ENCODE measurements at places on chromosomes 1 and 21.

DNA sequence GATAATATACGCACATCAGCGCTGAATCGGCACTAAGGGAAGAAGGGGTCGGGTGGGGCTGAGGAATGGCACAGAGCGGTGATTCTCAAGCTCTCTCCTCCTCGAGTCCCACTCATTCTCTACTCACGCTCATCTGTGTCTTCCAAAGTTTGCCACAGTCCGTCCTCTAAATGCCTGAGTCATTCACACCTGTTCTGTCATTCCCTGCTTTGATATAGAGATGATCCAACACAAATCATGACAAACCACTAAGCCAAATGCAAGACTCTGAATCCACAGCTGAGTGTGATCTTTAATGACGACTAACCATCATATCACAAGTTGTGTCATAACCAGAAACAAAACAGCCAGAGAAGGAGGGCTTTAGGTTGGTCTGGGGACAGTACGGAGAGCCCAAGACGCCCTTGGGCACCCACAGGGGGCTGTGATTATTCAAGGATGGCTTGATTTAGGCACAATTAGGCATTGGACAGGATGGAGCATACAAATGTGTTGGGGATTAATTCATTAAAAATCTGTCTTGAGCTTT is 501.5 kb downstream of the KIF26B start:
- no peak for DNase-seq

DNA sequence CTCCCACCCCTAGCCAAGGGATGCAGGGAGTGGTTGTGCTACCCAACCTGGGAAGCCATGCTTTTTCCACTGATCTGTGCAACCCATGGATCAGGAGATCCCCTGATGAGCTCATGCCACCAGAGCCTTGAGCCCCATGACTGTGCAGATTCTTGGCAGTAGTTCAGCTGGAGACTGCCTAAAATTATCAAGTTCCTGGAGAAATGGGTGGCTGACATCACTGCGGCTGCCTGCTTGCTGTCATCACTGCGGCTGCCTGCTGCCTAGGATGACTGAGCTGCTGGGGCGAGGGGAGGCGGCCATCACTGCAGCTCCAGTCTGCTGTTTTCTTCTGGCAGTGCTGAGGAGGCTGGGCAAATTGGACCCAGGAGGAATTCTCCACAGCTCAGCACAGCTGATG is 159.2 kb downstream of the AGBL4 start:
- DNase-seq: no peak

DNA sequence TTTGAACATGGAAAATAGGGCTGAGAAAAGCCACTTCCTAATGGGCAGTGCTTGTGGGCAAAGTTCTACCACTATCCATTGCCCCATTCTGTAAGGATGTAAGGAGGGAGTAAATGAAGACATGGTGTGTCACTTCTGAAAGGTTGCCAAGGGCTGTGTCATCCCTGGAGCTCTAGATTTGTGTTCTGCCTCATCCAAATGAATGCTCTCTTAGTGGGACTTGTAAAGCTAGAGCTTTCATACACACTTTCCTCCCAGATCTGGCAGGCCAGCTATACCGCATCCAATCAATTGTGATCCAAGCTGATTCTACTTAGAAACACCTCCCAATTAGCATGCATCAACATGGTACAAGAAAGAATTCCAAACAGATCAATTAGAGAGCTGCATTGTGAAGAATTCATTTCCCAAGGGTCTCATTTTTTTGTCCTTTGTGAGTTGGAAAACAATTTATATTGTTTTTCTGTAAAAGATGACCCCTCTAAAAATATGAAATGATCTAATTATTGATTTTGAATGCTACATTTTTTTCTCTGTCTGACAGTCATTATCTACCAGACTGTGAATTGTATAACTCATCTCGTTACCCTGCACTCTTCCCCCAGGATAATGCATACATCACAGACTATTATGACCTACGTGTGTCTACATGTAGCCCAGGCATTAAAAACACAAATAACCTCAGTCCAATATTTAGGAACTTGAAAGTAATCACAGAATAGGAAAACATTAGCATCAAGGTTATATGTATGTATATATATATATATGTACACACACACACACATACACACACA is 117.1 kb upstream of the DUSP10 start:
- DNase-seq: no peak

GRCh38 chr1:180939711-180940103 is 27.0 kb downstream of the KIAA1614 start:
- no peak for DNase-seq

DNA sequence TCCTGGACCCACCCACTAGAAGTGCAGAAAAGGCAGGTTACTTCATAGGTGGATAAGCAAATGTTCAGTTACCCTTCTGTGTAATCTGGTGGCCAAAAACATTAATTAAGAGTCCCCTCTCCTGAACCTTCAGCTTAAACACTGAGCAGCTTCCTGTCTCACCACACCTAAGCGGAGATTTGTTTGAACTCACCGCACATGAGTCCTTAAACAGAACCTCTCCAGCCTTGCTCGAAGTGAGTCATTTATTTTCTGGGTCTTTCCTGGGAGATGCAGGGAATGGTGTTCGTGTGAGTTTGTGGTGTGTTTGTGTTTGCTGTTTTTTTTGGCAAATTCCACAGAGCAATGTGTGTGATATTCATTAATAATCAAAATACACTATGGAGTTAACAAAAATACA is 7.6 kb upstream of the FNBP1L start:
- no peak for DNase-seq

GRCh38 chr1:53686091-53686964 is 52.6 kb downstream of the GLIS1 start:
- no peak for DNase-seq

DNA sequence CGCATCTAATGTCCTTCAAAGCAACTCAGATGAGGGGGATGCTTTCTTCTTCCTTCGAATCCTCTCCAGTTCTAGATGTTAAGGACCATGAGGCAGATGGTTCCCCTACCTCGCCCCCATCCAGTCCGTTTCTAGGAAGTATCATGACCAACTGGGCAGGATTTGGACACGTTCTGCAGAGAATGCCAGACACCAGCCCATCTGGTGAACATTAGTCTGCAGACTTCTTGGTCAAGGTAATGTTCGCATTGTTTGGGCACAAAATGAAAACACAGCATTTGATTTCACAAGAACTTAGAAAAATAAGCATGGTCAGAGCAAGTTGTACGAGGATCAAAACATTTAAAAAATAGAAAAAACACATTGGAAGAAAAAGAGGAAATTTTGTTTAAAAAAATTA is 25.4 kb upstream of the ADARB1 start:
- DNase-seq: no peak

DNA sequence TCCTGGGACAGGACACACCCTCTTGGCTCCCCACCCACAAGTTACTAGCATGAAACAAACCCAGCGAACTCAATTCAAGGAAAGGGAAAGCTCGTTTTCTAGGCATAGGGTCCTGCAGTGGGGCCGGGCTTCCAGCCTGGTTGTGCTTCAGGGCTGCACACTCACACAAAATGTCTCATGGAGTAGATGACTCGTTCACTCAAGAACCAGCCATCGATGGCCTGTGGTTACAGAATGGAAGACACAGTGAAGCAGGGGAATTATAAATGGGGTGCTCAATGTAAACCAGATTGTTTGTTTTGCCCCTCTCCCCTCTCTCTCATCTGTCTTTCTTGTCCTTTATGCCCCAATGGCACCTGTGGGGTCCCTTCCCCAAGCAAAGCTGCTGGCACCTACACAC is 56.0 kb upstream of the COX20 start:
- no peak for DNase-seq

GRCh38 chr21:45889256-45889655 is 92.3 kb upstream of the COL6A1 start:
- no peak for DNase-seq

GRCh38 chr1:158793604-158794003 is 12.6 kb upstream of the OR6N2 start:
- no peak for DNase-seq

- no peak for DNase-seq
Measured at GRCh38 chr1:156815307-156815826, 1.3 kb downstream of the SH2D2A start.

- no peak for DNase-seq
Measured at GRCh38 chr1:233884461-233885151, 19.9 kb upstream of the SLC35F3 start.

DNA sequence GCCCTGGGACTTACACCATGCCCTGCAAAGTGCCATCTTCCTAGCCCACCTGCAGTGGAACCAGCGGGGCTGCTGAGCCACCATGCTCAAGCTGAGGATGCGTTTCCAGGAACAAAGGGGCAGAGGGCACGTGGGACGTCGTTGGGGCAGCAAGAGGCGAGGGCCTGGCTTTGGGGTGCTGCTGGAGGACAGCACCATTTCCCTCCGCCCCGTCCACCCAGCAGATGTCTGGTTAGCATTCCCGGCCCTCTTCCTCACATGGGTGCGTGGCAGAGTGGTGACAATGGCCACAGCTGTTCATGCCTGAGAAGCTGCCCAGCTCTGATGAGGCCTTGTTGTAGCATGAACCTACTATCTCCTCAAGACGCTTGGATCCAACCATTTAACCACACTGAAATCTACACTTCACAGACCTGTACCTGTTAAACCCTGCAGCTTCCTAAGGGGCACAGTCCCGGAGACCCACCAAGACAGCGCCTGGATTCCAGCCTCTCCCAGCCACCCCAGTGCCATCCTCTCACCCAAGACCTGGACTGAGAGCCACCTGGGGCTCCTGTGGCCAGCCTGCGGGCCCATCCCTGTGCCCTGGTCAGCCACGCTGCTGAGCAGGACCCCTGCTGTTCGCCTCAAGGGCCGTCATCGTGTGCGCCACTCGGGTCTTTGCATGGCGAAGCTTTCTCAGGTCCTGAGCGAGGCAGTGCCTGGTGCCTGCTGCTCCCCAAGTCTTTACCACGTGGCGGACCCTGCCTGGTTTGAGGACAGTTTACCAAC is 33.2 kb downstream of the SLC45A1 start:
- no peak for DNase-seq

DNA sequence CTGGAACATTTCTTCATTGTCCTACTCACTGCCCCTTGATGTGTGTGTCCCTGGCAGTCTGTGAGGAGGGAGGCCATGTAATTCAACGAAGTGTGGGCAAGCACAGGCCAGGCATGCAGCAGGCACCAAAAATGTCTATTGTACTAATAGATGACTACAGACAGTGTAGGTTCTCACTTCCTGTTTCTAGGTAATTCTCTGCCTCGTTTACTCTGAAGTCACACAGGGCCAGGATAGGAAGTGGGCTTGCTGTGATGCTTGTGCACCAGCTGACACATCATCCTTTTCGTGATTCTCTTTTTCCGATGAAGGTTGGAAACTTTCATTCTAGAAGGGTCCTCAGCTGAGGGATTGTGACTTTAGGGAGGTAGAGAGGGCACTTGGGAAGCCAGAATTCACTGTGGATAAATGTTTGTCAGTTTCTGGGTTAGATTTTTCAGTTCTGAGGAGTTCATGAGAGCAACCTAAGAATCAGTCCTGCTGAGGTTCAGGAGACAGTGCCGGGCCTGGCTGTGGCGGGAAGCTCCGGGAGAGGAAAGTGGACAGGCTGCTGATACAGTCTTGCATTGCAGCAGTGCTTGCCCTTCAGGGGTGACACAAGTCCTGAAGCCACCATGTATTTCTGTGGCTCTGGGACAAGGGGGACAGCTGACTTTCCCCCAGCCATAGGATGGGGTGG is 4.3 kb upstream of the CSF1 start:
- DNase-seq: peak; percentile 39

GRCh38 chr1:46533179-46533864 is 18.1 kb downstream of the KNCN start:
- no peak for DNase-seq

DNA sequence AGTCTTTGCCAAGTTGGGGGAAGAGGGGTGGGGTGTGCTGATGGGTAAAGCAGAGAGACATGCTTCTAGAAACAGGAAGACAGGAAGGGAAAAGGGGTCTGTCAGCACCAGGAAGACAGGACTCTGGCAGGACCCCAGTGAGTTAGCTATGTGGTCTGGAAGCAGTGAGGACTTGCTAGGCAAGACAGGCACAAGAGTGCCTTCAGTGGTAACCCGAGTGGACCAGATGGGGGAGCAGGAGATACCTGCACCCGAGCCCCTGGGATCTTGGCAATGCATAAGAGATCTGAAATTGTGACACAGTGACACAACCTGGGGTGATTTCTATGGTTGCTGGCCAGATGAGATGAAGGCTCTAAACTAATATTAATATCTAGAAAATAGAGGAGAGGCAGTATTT is 7.0 kb downstream of the TLR5 start:
- DNase-seq: no peak

GRCh38 chr21:42614811-42615351 is 38.5 kb upstream of the PDE9A start:
- DNase-seq: peak; percentile 49
